ENCODE measurements at places on chromosomes 2 and 18. TPM values are rescaled to one million over a fixed set of nuclear protein-coding genes. Genes with fewer than 3 reads are reported as not detected.

GRCh38 chr2:72994991-72995380 lies 76.5 kb downstream of the SFXN5 start:
- DNase-seq: no peak

DNA sequence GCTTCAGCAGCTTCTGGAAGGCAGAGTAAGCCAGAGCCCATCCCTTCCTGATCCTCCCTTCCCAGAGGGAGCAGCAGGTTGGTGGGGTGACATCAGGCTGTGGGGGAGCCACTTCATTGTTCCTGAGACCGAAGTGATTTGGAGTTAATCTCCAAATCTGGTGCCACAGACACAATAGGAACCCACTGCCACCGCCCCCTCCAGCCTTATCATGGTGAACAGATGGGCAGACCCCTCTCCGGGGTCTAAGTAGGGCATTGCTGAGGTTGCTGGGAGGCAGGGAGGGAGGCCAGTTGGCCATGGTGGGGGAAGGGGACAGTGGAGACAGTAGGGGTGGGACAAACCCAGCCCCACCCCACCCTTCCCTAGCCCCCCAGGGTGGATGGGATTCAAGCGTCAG lies 25.6 kb upstream of the SLC35F6 start:
- no peak for DNase-seq

- DNase-seq: no peak
These were observed 29.1 kb downstream of the KLHL29 start for GRCh38 chr2:23414106-23414505.

- peak; percentile 56 for DNase-seq
These were observed 27.1 kb downstream of the SH2D6 start for GRCh38 chr2:85445316-85446295.

GRCh38 chr2:199739413-199740110 lies 111.4 kb downstream of the FTCDNL1 start:
- peak; percentile 66 for DNase-seq

DNA sequence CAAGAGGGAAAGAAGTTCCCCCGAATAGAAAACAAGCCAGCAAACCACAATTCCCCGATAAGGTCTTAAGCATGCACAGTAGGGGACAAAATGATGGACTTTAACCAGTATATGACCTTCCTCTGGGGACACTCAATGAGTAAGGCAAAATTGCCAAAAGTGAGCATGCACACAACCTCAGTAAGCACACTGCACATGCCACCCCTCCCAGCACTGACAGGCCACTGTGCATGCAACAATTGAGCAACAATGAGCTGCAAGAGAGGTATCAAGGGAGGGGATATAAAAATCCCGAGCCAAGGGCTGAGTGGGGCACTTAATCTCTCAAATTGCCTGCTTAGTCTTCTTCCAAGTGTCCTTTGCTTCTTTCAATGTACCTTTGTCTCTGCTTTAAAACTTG lies 935.8 kb upstream of the SLC39A10 start:
- DNase-seq: no peak

DNA sequence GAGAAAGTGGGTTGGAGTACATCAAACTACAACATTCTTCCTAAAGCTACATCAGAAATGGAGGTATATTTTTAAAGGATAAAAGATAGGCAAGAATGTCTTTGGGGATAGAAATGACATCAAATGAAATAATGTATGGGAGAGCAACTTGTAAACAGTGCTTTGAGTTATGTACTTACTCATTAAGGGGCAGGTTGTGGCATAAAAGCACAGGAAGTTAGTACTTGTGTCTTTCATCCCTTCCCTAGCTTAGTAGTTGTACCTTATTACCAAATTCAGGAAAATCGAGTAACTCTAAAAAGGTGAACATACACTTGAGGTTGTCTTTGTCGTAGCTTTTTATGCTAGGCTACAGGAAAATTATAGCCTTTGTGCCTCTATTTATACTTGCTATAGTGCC lies 28.9 kb downstream of the PPP1CB start:
- DNase-seq: no peak

GRCh38 chr2:71609441-71609840 lies 156.1 kb downstream of the DYSF start:
- no peak for DNase-seq

- no peak for DNase-seq
These were observed 145.3 kb upstream of the SMAD7 start for GRCh38 chr18:49096021-49096420.

- no peak for DNase-seq
These were observed 87.7 kb upstream of the DYNAP start for GRCh38 chr18:54503131-54503894.

GRCh38 chr2:239814861-239815601 lies 210.1 kb downstream of the NDUFA10 start:
- peak; percentile 72 for DNase-seq

DNA sequence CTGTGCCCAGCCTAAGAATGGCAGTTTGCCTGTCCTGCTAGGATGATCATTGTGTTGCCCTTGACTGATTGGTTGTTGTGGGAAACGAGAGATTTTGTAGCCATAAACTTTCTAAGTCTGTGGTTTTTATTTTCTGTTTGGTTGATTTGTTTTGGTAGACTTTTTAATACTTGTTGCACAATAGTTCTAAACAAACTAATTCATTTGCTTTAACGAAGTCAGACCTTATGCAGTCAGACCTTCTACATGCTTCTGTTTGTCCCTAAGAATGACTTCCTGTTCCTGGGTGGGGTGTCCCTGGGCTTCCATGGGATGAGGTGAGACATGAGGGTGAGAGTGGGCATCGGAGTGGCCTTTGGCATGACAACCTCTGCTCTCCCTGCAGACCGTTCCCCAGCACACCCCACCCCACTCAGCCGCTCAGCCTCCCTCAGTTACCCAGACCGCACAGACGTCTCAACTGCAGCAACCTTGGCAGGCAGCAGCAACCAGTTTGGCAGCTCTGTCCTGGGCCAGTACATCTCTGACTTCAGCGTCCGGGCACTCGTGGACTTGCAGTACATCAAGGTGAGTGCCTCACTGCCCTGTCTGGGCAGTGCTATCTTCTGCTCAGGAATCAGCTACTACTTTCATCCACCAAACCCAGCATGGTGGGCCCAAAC lies 7.8 kb upstream of the CNNM3 start:
- DNase-seq: no peak

DNA sequence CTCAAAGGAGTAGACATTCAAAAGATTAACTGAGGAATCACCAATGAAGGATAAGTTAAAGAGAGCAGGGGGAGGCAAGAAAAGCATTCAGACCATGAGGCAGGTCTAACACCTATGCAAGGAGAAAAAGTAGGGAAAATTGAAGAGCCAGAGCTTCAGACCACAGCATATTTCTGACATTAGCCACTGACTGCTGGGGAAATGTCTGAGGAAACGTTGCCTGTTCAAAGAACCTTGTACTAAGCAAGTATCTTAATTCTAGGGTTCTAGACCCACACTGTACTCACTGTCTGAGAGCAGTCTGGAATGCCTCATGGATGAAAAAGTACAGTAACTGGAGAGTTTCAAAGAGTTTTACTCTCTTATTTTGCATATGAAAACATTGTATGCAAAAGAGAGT lies 39.5 kb upstream of the TFPI start:
- DNase-seq: no peak

- peak; percentile 99 for DNase-seq
These were observed 19.3 kb downstream of the SPEG start for GRCh38 chr2:219453671-219454590.

DNA sequence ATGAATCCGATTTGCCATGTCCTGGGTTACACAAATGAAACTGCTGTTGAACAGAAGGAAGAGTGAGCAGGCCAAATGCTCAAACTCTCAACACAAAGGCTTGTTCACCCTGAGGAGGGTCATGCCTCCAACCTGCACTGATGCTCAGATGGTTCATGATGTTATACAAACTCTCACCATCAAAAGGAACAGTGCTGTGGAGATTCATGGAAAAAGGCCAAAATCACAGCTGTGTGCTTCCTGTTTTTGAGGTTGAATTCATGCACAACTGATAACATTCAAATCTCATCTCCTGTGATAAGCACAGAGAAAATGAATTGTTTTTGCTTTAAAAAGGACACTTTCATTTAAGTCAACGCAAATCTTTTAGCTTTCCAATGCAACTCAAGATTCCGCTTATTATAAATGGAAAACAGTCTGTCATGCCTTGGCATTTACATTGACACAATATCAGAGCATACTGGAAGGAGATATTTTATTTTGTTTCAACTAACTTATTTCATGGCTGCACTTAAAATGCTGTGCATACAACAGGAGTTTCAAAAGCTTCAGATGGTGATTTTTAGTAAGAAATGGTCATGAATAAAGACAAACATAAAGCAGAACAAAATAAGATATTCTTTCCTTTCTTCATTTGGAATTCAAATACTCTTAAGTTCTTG lies 22.2 kb upstream of the TTN start:
- no peak for DNase-seq

DNA sequence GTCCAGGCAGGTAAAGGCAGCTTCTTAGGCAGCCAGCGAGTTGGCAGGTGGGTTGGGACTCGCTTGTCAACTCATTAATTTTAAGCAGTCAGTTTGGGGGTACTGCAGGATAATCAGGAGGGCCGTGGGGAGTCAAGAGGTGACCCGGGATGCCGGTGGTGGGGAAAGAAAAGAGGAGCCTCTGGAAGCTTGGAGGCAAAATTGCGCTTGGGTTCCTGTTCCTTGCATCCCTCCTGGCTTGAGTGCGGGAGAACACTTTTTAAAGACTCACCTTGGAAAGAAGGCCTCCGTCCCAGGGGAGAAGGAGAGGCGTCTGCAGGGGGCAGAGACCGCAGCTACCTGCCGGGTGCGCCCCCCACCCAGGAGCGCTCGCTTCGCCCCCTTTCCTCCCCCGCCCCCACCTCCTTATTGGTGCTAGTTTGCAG lies at the start of gene KCNJ3:
KCNJ3 (plus strand) TSS at position 400 of the 425 bp plus-strand sequence. CDS start 81 bp downstream, outside the sequence.
- no peak for DNase-seq

DNA sequence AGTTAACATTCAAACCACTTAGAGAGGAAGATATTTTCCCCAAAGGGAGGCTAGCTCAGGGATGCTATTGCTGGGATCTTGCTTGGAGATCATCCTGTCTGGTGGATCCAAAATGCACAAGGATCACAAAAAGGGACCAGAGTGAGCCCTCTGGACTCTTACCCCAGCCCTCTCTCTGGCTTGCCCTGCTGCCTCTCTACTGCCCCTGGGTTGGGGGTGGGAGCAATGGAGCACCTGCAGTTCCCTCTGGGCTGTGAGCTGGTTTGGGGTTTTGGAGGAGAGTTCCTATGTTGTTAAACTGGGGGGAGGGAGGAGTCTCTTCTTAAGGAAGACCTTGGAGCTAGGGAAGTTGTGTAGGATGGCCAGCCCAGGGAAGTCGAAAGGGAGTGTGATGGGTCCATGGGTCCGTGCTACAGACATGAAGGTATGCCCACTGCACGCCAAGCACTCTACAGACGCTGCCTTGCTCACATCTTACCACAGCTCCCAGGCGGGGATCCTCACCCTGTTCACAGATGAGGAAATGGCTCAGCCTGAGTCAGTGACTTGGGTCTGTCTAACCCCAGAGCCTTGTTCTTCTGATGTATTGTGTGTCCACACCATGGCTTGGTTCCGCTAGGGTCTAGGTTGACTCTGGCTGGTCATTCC lies 3.8 kb downstream of the LBH start:
- DNase-seq: no peak

DNA sequence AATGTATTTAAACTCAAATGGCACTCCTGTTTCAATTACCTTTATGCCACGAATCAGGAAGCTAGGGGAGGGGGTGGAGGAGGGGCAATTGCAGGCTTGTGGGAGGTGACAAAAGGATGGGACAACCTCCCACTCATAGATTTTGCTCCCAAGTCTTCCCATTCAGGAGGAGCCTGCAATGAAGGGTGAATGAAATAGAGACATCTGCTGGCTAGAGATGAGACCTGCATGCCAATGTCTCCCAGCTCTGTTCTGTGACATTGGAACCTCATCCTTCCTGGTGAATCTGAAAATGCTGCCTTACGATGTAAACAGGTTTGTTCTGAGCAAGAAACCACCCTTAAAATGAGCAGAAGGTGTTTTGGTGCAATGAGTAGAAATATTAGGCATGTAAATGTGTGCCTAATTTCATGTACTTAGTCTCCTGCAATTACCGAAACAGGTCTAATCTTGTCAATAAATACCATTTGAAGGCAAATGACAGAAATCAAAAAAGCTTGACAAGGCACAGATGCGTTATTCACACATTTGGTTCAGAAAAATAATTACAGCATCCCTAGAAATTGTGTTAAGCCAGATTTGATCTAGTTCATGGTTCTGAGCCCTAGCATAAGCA lies 2.7 kb upstream of the PID1 start:
- DNase-seq: peak; percentile 47

GRCh38 chr2:230861552-230862255 lies 3.0 kb upstream of the ITM2C start:
- no peak for DNase-seq

- no peak for DNase-seq
These were observed 83.4 kb downstream of the SLC5A7 start for GRCh38 chr2:108069515-108070310.

- DNase-seq: peak; percentile 48
These were observed at the start of gene ZDBF2 for GRCh38 chr2:206274434-206275311. TSS of gene ZDBF2 (plus strand) at chr2:206274663. CDS start at chr2:206281850, 7,187 bp downstream.

- no peak for DNase-seq
These were observed 21.4 kb upstream of the FRZB start for GRCh38 chr2:182887753-182888415.

DNA sequence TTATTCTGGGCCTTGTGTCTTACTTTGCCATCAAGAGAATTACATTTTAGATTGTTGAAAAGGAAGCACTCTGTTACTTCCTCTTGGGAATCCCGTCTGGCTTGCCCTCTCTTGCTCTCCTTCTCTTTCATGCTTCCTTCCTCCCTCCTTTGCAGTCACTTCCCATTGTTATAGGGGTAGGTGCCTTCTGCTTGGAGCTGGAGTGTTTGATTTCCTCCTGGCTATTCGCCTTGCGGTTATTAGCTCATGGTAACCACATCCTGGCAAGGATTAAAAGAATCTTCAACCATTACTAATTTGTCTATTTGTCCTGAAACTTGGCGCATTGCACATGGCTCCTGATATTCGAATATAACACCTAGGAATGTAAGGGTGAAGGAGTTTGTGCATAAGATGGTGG lies 115.0 kb downstream of the CERS6 start:
- no peak for DNase-seq

- DNase-seq: no peak
These were observed 3.1 kb upstream of the CYTIP start for GRCh38 chr2:157447031-157447430.

DNA sequence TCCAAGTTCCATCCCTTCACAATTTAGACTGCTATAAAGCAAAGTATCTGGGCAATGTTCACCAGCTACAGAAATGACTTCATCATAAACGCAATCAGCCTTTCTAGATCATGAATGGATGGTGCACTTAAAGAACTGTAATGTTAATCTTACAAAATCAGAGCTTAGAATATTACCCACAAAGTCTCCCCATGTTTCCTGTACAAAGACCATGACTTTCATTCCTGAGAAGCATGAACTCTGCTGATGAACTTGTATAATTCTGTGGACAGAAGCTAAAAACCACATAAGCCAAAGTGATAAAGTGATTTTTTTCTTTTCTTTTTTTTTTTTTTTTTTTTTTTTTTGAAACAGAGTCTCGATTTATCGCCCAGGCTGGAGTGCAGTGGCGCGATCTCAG lies 53.3 kb downstream of the C1D start:
- DNase-seq: no peak

Gene ANKRD30BL
- total RNA-seq: 1.2 TPM

Gene ZSCAN30
- total RNA-seq: 11.5 TPM

Gene ASPRV1
- not detected for total RNA-seq

Gene MYL12B
- total RNA-seq: 266 TPM

Gene MARCHF4
- total RNA-seq: not detected

Gene BOLL
- total RNA-seq: not detected

Gene FBXO48
- 0.55 TPM for total RNA-seq

Gene IL1R2
- 2.9 TPM for total RNA-seq

Gene IL36B
- not detected for total RNA-seq

Gene KDM3A
- 49.3 TPM for total RNA-seq

Gene PKDCC
- 34.1 TPM for total RNA-seq

Gene SLC23A3
- total RNA-seq: 1.8 TPM

Gene RIT2
- not detected for total RNA-seq

Gene POTEJ
- total RNA-seq: not detected

Gene CCDC74B
- 10.4 TPM for total RNA-seq

Data from uterus (tissue), 4 donors.